ENCODE measurements at places on chromosomes 1 and 21. TPM values are rescaled to one million over a fixed set of nuclear protein-coding genes. Genes with fewer than 3 reads are reported as not detected.

DNA sequence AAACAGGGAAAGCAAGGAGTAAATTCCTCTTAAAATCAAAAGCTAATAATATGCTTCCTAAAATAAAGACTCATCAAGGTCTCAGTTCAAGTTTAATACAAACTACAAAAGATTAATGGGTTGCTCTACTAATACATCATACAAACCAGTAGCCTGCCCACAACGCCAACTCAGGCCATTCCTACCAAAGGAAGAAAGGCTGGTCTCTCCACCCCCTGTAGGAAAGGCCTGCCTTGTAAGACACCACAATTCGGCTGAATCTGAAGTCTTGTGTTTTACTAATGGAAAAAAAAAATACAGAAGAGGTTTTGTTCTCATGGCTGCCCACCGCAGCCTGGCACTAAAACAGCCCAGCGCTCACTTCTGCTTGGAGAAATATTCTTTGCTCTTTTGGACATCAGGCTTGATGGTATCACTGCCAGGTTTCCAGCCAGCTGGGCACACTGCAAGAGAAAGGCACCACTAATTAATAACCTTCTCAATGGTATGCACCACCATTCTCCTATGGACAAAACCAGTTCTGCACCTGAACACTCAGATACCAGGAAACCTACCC is 10.6 kb downstream of the PRDX1 start:
- H3K27me3 ChIP-seq = no peaks in the 10 kb centered on the region
- no peak overlapping the region for H3K27ac ChIP-seq
- H3K4me1 ChIP-seq = no peaks in the 10 kb centered on the region
- DNase-seq = no peak

Gene NR0B2
- not detected for total RNA-seq

- DNase-seq = no peak
- H3K4me1 ChIP-seq = peaks cover 9% of the 10 kb centered on the region
- no peak overlapping the region for H3K4me3 ChIP-seq
- no peaks in the 10 kb centered on the region for H3K36me3 ChIP-seq
- H3K27me3 ChIP-seq = no peaks in the 10 kb centered on the region
Measured at GRCh38 chr21:42969193-42969600, 5.2 kb upstream of the PKNOX1 start.

GRCh38 chr1:3999941-4000735 is 100.1 kb upstream of the C1orf174 start:
- H3K4me1 ChIP-seq = no peaks in the 10 kb centered on the region
- no peaks in the 10 kb centered on the region for H3K36me3 ChIP-seq
- H3K27ac ChIP-seq = no peak overlapping the region
- no peak overlapping the region for H3K4me3 ChIP-seq
- no peak for DNase-seq

DNA sequence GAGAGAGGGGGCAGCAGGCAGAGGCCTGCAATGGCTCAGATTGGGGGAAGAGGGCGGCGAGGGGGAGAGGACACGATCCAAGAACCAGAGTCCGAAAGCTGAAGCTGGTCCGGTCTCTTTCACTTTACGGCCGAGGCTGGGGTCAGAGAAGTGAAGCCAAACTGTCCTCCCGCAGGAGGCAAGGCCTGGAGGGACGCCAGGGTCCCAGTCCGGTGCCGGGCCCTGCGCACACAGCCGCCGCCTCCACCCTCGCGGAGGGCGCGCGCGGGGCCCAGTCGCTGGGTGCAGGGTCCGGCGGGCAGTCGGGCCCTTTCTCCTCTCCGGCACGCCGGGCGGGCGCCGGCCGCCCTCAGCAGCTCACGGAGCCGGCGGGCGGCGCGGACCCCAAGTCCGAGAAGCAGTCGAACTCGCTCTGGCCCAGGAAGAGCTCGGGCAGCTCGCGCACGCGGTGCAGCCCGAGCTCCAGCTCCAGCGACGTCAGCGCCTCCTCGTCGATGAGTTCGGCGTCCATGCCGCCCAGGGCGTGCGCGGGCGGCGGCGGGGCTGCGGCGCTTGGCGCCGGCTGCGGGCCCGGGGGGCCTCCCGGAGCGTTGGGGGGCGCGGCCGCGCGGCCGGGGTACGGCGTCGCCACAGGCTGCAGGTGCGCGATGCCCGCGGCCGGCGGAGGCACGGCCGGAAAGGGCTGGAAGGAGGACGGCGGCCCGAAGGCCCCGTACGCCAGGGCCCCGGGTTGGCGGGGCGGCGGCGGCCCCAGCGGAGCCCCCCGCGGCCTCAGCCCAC is 749 bp downstream of the CITED4 start:
- peak; percentile 65 for DNase-seq
- H3K27me3 ChIP-seq = peaks cover 18% of the 10 kb centered on the region
- H3K36me3 ChIP-seq = no peaks in the 10 kb centered on the region
- no peak overlapping the region for H3K27ac ChIP-seq
- H3K4me1 ChIP-seq = peaks cover 11% of the 10 kb centered on the region

Gene HAPLN2
- 0.36 TPM for total RNA-seq

DNA sequence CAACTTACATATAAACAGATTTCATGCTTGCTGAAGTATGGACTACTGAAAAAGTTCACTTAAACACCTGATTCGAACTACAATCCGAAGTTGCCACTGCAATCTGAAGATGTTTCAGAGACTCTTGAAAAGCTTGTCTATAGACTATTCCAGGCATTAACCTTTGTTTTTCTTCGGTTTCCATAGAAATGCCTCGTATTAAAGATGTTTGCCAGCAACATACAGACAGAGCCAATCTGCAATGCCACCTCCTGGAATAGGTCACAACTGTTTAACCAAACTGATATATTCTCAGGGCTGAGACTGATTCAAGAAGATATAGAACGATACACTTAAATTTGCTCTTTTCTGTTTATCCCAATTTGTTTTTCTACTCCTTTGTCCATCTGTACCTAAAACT is 28.9 kb upstream of the DMRTB1 start:
- H3K4me3 ChIP-seq = no peak overlapping the region
- no peaks in the 10 kb centered on the region for H3K27me3 ChIP-seq
- DNase-seq = no peak
- H3K27ac ChIP-seq = no peak overlapping the region

DNA sequence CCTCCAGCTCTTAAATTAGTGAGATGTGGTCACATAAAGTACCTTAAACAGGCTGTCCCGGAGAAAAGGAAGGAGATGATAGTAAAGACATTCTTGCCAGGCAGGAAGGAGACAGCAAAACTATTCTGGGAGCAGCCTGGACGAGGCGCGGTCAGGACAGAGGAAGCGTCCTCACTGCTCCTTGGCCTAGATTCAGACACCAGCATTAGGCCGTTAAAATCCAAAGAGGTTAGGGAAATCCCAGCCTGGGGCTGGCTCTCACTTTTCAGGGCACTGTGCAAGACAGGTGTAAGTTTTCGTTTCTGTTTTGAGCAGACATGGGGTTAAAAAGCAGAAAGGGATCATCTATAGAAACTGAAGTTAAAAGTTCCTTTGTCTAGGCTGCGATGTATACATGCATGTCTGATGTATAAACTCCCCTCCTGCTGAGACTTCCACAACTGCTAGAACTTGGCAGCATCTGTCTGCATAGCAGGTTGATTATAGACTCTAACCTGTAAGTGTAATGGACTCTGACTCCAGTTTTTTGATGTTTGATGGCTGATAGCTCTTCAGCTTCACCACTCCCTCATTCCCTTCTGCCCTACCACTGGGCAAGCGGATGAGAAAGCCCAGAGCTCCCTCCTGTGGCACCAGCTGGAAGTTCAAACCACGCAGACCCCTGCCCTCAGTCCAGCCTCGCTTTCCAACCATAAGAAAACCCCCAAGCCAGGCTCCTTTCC is 21.5 kb downstream of the STPG1 start:
- H3K36me3 ChIP-seq = no peaks in the 10 kb centered on the region
- no peaks in the 10 kb centered on the region for H3K27me3 ChIP-seq
- peak overlapping the region; percentile 81 for H3K27ac ChIP-seq

- no peak overlapping the region for H3K4me3 ChIP-seq
- H3K4me1 ChIP-seq = no peaks in the 10 kb centered on the region
- no peaks in the 10 kb centered on the region for H3K36me3 ChIP-seq
- no peak for DNase-seq
- H3K27ac ChIP-seq = no peak overlapping the region
Measured at GRCh38 chr1:212465311-212465710, 32.6 kb downstream of the NENF start.

- no peaks in the 10 kb centered on the region for H3K27me3 ChIP-seq
- DNase-seq = no peak
- H3K27ac ChIP-seq = no peak overlapping the region
- H3K36me3 ChIP-seq = no peaks in the 10 kb centered on the region
Measured at GRCh38 chr1:212827171-212827776, 20.2 kb downstream of the SPATA45 start.

Gene CD5L
- total RNA-seq = 0.17 TPM

Gene FCRL4
- 0.68 TPM for total RNA-seq

DNA sequence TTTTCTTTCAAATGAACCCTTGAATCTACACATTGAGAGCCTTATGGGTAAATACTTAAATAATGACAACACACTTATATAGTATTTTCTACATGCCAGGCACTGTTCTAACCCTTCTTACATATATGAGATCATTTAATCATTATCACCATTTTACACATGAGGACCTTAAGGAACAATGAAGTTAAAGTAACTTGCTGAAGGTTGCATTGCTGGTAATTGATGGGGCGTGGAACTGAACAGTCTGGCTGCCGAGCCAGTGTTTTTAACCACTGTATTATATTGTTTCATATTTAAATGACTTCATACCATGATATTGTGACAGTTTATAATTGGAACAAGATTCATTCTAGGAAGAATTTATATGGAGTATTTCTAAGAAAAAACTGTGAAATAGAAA is 111.9 kb upstream of the TENT5C start:
- DNase-seq = no peak
- H3K27ac ChIP-seq = no peak overlapping the region
- peaks cover 3% of the 10 kb centered on the region for H3K36me3 ChIP-seq
- H3K27me3 ChIP-seq = no peaks in the 10 kb centered on the region
- H3K4me1 ChIP-seq = no peaks in the 10 kb centered on the region

- H3K4me1 ChIP-seq = peaks cover 39% of the 10 kb centered on the region
- H3K27ac ChIP-seq = no peak overlapping the region
- DNase-seq = peak; percentile 7
Measured at GRCh38 chr1:241638099-241638682, 2.0 kb downstream of the CHML start.

GRCh38 chr1:234893725-234894630 is 234.7 kb downstream of the TOMM20 start:
- no peaks in the 10 kb centered on the region for H3K27me3 ChIP-seq
- H3K27ac ChIP-seq = no peak overlapping the region
- no peak for DNase-seq
- H3K4me1 ChIP-seq = no peaks in the 10 kb centered on the region

Gene PIK3CD
- total RNA-seq = 223 TPM

GRCh38 chr1:38690790-38691449 is 168.7 kb downstream of the RRAGC start:
- no peak overlapping the region for H3K27ac ChIP-seq
- H3K4me3 ChIP-seq = no peak overlapping the region
- H3K27me3 ChIP-seq = peaks cover 7% of the 10 kb centered on the region

DNA sequence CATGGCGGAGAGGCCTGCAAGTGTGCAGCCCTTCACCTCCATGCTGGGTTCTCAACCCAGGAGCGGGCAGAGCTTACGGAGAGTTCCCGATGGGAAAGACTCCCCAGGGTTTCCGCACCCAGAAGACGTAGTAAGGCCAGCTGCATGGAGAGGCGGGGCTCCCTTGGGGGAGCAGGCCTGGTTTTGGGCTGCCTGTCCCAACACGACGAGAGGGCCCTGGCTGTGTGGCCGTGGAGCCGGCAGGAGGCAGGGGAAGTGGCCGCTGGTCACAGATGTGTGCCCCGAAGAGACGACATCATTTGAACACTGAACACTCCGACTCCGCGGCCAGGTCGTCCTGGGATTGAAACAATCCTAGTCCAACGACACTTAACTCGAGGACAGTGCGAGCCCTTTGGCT is 57.0 kb downstream of the MORN1 start:
- H3K27ac ChIP-seq = no peak overlapping the region
- no peak overlapping the region for H3K4me3 ChIP-seq
- DNase-seq = no peak
- no peaks in the 10 kb centered on the region for H3K4me1 ChIP-seq

Gene RWDD3
- 21.9 TPM for total RNA-seq

Gene KRTAP6-2
- not detected for total RNA-seq

GRCh38 chr1:55781944-55782482 is 566.8 kb upstream of the USP24 start:
- H3K4me1 ChIP-seq = no peaks in the 10 kb centered on the region
- H3K27me3 ChIP-seq = no peaks in the 10 kb centered on the region
- DNase-seq = no peak
- no peak overlapping the region for H3K4me3 ChIP-seq
- H3K27ac ChIP-seq = no peak overlapping the region

DNA sequence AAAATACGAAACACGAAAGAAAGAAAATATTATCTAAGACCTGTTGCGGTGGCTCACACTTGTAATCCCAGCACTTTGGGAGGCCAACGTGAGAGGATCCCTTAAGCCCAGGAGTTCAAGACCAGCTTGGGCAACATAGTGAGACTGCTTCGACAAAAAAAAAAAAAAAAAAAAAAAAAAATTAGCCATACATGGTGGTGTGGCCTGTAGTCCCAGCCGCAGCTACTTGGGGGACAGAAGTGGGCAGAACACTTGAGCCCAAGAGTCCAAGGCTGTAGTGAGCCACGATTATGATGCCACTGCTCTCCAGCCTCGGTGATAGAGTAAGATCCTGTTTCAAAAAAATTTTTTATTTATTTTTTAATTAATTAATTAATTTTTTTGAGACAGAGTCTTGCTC is 1.5 kb upstream of the RAB13 start:
- no peak overlapping the region for H3K27ac ChIP-seq
- no peaks in the 10 kb centered on the region for H3K27me3 ChIP-seq
- no peak for DNase-seq
- peaks cover 49% of the 10 kb centered on the region for H3K4me1 ChIP-seq
- peaks cover 11% of the 10 kb centered on the region for H3K36me3 ChIP-seq

Data from B cell (primary cell).